ENCODE measurements at places on chromosomes 7 and 10.

GRCh38 chr10:55311848-55312635, 511.0 kb upstream of the PCDH15 start:
- no peak for DNase-seq

- DNase-seq, result no peak
Observed at GRCh38 chr10:79053081-79053434, 15.7 kb upstream of the ZMIZ1 start.

DNA sequence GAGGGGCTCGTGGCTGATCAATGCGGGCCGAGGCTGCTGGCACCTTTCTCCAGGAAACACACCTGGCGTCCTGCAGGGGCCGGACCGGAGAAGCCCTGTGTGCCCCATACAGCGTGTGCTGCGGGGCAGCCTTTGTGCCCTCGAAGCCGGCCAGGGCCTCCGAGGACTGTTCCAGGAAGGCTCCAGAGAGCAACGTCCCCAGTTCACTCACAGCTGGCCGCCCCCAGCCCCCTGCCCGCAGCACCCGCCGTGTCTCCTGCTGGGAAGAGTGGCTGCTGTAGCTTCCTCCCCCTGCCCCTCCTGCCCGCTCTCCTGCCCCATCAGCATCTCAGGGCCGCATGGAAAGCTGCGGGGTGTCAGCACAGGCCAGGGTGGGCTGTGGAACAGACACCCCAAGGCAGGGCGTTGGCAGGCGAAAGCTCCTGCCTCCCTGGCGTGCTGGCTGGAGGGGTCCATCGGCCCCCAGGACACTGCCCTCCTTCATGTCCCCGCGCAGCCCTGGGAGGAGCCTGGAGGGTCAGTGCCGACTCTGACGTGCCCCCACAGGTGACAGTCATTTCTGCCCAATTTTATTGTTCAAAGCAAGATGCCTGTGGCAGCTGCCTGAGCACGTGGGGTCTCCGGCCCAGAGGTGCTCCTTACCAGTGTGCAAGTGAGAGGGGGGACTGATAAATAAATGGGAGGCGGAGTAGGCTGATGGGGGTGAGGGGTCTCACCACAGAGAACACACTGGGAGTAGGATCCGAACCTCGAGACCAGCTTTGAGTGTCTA, 95.8 kb upstream of the DIP2C start:
- DNase-seq, result no peak

- no peak for DNase-seq
Observed at GRCh38 chr10:51057925-51058324, 16.4 kb upstream of the PRKG1 start.

DNA sequence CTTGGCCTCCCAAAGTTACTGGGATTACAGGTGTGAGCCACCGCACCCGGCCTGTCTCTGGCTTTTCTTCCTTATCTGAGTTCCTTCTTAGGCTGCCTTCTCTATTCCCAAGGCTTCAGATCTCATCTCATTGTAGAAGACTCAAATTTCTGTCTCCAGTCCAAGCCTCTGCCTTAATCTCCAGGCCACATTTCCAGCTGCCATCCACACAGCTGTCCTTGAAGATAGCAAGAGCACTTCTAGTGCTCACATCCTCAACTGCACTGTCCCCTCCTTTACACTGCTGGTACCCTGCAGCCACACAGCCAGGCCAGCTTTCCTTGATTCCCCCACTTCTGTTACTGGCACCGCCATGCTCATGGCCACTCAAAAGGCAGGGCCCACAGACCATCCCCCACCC, 35.6 kb downstream of the POLL start:
- DNase-seq, result no peak
